ENCODE measurements at places on chromosomes 13 and 19.

- DNase-seq: no peak
Measured at GRCh38 chr13:27638521-27638920, 16.8 kb downstream of the POLR1D start.

DNA sequence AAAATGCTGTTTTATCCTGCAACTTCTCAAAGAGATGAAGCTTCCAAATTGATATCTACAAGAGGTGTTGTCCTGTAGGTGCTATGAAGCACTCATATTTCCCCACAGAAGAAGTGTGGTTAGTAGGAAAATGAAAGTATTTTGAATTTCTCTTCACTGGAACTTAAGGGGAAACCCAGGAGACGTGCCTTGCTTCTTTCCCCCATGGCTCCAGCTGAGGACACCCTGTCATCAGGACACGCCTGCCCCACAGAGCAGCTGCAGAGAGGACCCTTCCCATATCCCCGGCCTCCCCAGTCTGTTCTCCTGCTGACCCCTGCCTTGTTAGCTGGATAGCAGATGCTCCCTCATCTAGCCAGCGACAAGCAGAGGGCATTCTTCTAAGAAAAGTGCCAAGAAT lies 371.3 kb downstream of the COG6 start:
- no peak for DNase-seq

DNA sequence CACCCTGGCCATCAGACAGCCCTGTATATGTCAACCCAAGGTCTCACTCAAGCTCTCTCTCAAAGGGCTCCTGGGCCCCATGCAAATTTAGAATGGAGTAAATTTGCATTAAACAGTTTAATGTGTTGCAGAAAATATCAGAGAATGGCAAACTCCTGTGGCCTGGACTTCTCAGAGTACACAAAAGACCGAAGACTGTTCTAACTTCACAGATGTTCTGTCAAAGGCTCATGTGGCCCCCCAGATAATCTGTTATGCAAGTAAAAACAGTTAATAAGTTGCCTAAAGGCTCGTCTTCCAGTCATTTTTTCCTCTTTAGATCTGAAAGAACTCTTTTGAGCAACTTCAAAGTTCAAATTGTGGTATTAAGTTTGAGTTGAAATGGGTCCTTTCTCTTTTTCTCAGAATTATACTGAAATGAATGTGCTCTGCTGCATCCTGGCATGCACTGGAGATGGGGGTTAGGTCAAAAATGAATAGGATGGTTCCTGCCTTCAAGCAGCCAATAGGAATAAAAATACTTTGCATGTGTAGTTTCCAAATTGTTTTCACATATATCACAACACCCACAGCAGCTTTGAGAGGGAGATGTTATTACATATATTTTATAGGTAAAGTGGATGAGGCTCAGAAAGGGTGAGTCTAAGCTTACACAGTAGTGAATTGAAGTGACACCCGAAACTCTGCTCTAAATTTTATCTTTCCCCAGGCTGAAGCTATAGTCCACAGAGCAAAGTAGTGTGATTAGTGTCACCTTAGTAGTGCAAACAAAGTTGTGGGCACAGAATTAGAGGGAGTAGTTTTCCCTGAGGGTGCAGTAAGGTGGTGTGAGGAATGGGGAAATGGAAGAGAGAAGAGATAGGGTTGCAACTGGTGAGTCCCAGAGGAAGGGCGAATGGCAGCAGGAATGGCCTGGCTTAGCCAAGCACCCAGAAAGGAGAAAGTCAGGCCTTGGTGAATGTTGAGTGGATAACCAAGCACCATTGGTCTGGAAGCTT lies 205.0 kb upstream of the RFC3 start:
- DNase-seq: no peak

GRCh38 chr13:73133531-73133930 lies 74.7 kb downstream of the KLF5 start:
- DNase-seq: peak; percentile 50
